Neural progenitor cell (in vitro differentiated cells): ENCODE measurements at places on chromosomes 5 and 9. TPM values are rescaled to one million over a fixed set of nuclear protein-coding genes. Genes with fewer than 3 reads are reported as not detected.

- DNase-seq, result no peak
These were observed 1.7 kb upstream of the POMT1 start for GRCh38 chr9:131500939-131501541.

The MAN1B1 gene
- total RNA-seq, result 24.6 and 43.5 TPM in 2 replicates

The NUDT12 gene
- 31.3 and 49.8 TPM in 2 replicates for total RNA-seq

The RNF183 gene
- total RNA-seq, result 0.09 and 0.28 TPM in 2 replicates
